ENCODE measurements at places on chromosomes 4 and X. TPM values are rescaled to one million over a fixed set of nuclear protein-coding genes. Genes with fewer than 3 reads are reported as not detected.

ZDHHC15 gene
- total RNA-seq: 0.03 TPM

HELT gene
- total RNA-seq: not detected

ITM2A gene
- 145 TPM for total RNA-seq

BMP15 gene
- total RNA-seq: not detected

GRID2 gene
- not detected for total RNA-seq

UGT8 gene
- total RNA-seq: 0.25 TPM

FRMD7 gene
- not detected for total RNA-seq

SGCB gene
- 15.6 TPM for total RNA-seq

ZRSR2 gene
- total RNA-seq: 21.9 TPM

FAM184B gene
- total RNA-seq: not detected

HDX gene
- total RNA-seq: 1.2 TPM

MUC7 gene
- total RNA-seq: not detected

ELF4 gene
- 48.7 TPM for total RNA-seq

GALNTL6 gene
- not detected for total RNA-seq

SLC26A1 gene
- 0.20 TPM for total RNA-seq

COX7B2 gene
- not detected for total RNA-seq

NSD2 gene
- total RNA-seq: 235 TPM

HSD17B13 gene
- total RNA-seq: 0.10 TPM

TLR3 gene
- 3.3 TPM for total RNA-seq

C1QTNF7 gene
- not detected for total RNA-seq

PNPLA4 gene
- total RNA-seq: 4.3 TPM

SSX3 gene
- total RNA-seq: not detected

FGFBP1 gene
- not detected for total RNA-seq

ALAS2 gene
- not detected for total RNA-seq

FOXR2 gene
- total RNA-seq: not detected

RHOH gene
- 125 TPM for total RNA-seq

LIMCH1 gene
- not detected for total RNA-seq

AGA gene
- 23.6 TPM for total RNA-seq

PITX2 gene
- not detected for total RNA-seq

HS3ST1 gene
- total RNA-seq: not detected

SYP gene
- total RNA-seq: 1.1 TPM

NFXL1 gene
- total RNA-seq: 9.5 TPM

MGARP gene
- total RNA-seq: not detected

MAGEE1 gene
- total RNA-seq: 2.8 TPM

GC gene
- not detected for total RNA-seq

OTUD6A gene
- total RNA-seq: not detected

All from activated CD4-positive, alpha-beta memory T cell treated with anti-CD3 and anti-CD28 coated beads, Interleukin-2, amount 10 ng/mL, durations not matched to agents 7 days and 5 days (primary cell).